Inflammatory macrophage treated with lipopolysaccharide for 4 hours (primary cell): ENCODE measurements at places on chromosomes 1 and 21.
A peak's percentile ranks its signal among the peaks of the same experiment; 100 is the strongest.

DNA sequence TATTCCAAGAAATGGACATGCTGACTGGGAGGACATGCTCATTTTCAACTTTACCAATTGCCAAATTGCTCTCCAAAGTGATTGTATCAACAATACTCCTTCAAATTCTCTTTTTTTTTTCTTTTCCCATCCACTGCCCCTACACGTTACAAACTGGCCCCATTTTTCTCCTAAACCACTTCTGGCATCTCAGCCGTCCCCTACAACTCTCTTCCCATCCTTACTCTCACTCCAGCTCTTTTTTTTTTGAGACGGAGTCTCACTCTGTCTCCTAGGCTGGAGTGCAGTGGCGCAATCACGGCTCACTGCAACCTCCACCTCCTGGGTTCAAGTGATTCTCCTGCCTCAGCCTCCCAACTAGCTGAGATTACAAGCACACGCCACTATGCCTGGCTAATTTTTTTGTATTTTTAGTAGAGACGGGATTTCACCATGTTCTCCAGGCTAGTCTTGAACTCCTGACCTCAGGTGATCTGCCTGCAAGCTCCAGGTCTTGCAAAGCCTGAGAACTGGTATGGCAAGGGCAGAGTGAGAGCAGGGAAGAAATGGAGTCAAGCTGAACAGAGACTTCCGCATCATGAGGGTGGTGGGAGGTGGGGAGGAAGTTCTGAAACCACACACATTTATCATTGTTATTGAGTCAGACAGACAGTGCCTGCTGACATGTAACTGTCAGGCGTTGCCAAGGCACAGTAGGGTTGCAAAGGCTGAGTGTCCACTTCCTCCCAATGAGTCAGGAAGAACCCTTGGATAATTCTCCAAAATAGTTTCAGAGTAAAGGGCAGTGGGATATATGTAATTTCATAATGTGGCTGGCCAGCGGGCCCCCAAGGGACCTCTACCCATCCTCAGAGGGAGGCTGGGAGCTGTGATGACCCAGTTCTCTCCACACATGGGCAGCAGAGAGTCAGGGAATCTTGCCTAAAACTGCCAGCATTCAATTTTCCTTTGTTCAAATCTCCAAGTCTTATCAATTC is 17.4 kb downstream of the CELA3A start:
- DNase-seq, result peak; percentile 99

- no peak for DNase-seq
These were observed 60.5 kb downstream of the LDLRAD2 start for GRCh38 chr1:21872445-21873079.

DNA sequence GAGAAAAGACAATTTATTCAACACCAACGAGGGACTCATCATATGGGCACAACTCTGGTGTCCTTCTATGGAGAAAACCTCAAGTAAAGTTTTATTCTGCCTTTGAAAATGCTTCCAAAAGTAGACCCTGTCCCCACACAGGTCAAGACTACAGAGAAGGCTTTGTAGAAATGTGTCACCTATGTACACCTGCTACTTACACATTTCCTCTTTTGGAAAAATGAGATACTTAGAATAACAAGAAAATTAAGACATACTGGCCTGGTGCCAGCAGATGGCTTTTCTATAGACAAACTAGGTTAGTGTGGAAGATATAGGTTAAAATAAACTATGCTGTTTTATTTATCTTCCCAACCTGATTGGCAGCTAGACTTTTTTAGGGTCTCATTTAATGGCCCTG is 13.6 kb downstream of the POGK start:
- no peak for DNase-seq

DNA sequence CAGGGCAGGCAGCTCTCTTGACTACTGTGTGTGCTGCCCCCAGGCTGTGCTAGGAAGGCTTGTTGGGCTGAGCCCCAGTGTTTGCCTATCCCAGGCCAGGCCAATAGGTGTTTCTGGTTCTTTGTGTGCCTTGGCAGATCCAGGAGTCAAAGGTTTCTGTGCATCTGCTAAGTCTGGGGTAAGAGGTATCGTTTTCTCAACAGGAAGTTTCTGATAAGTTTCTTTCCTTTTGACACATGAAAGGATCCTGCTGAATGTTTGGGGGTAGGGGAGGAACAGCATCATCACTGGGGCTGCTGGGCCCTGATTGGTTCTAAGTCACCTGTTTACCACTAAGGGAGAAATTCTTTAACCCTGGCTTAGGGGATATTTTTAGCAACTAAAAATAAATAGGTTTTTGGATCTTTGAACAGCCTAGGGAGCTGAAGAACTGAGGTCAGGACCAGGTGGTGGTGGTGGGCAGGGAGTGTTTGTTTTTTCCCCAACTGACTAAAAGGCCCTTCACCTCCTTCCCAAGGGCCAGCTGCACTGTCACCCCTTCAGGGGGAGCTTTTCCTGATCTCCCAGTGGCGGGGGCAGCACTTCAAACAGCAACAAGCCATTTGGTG is 85.1 kb downstream of the KCNN3 start:
- no peak for DNase-seq

GRCh38 chr1:23679815-23680214 is 11.8 kb upstream of the RPL11 start:
- DNase-seq, result no peak

GRCh38 chr21:35510294-35510693 is 461.2 kb upstream of the RUNX1 start:
- DNase-seq, result no peak

DNA sequence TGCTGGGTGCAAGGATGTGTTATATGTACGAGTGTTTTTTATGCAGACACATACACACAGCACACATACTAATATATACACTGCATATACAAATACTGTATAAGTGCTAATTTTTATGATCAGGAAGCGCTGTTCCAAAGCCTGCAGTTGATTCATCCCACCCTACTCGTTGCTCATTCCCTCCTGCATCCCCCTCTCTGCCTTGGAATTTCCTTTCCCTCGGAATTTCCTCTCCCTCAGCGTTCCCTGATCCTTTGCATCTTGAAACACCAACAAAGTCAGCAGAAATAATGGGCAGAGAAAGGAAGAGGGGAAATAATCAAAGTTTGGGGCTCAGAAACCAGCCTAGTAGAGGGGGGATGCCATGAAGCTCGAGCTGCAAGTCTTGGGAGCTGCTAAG is 98.9 kb downstream of the CSMD2 start:
- no peak for DNase-seq

- DNase-seq, result no peak
These were observed 64.3 kb downstream of the ADCY10 start for GRCh38 chr1:167849666-167850065.

DNA sequence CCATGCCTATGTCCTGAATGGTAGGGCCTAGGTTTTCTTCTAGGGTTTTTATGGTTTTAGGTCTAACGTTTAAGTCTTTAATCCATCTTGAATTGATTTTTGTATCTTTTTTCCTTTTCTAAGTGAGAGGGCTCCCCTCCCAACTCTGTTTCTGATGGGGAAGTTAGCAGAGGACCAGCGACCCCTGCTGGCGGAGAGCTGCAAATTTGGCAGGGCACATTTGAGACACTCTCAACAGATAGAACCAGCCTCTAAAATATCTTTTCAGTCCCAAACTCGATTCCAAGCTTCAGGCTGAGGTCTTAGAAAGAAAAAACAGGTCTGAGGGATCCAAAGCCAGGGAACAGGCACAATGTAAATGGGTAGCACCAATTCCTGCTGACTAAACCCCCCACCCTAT is 32.5 kb downstream of the LRRC3 start:
- DNase-seq, result peak; percentile 24

DNA sequence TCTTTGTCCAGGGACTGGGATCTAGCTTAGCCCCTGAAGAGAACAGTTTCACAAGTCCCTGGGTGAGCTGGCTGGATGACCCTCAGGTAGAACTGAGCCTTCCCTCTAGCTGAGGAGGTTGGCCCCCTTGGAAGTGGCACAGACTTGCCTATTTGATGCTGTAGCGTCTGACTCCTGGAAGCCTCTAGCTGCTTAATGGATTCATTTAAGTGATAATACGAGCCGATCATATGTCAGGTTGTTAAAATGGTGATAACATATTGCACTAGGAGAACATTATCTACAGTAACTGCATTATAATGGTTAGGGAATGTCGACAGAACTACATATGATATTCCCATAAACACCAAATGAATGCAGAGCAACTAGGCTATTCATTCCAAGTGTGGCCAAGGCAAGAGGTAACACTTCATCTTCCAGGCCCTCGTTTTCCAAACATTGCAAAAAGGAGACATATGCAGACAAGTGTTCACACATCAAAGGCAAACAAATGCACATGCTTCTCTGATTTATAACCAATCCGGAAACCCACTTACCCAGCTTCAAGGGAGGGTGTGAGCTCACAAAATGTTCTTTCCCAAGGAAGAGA is 340.1 kb upstream of the PLXNA2 start:
- no peak for DNase-seq

- peak; percentile 68 for DNase-seq
These were observed 450 bp downstream of the S100A10 start for GRCh38 chr1:151993084-151993733.

GRCh38 chr1:168734271-168734670 is 5.3 kb upstream of the DPT start:
- no peak for DNase-seq

GRCh38 chr1:72003092-72003491 is 279.2 kb downstream of the NEGR1 start:
- DNase-seq, result no peak

- DNase-seq, result no peak
These were observed 26.9 kb upstream of the TCEA3 start for GRCh38 chr1:23451441-23451840.

- DNase-seq, result peak; percentile 49
These were observed 431 bp downstream of the ARPC5 start for GRCh38 chr1:183635099-183635605.
